CD8-positive, alpha-beta T cell (primary cell): ENCODE measurements at places on chromosomes 2 and 18.

GRCh38 chr2:45008296-45009129, 739 bp downstream of the SIX2 start:
- no peak for DNase-seq

DNA sequence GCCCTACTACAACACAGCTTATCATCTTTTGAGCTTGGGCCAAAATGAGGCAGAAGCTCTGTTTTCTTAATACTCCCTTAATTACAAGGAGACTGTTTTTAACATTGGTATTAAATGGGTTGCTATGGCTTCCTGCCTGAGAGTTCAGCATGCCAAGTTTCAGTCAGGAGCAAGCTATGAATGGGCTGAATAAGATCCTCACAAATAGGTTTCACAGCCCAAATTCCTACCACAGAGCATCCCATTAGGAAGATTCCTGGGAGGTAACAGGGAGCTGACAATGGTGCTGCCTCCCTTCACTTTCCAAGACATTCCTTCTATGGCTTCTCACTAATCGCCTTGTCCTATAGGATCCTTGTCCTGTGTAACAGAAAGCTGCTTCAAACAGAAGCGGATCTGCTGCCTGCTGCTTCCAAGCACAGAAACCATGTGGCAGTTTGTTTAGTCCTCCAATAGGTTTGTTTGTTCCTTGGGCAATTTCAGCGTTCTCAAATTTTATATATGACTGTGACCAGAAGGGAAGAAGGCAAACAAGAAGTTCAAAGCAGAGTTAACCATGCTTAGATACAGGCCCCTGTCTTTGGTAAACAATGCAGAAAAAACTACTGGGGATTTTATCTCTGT, 70.9 kb downstream of the NCKAP5 start:
- no peak for DNase-seq

DNA sequence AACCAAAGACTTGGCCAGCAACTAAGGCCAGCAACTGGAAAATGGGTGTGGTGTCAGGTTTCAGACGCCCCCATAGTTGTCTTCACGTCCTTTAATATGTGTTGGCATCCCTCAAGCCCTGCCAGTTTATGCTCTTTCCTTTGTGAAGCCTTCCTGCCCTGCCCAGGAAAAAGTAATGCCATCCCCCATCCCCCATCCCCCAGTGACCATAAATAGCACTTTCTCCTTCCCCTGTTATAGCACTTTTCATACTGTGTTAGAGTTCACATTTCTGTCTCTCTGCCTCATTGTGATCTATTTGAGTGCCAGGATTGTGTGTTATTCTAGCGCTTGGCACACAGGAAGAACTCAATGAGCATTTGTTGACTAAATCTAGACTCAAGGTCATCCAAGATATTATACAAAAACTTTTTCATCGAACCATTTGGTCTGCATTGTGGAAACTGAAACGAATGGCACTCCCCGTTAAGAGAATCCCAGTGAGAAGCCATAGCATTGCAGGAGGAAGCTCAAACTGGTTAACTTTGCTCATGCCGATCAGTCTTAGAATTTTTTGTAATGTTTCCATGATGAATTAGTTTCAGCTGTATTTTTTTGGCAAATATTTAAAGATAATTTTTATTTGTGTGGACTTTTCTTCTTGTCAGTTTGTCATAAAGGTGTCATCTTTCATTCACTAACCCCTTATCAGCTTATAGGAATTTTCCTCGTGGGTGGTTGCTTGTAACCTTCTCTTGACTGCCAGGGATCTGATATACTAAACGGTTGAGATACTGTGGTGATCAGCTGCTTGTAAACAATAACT, 15.7 kb downstream of the CRIM1 start:
- no peak for DNase-seq

DNA sequence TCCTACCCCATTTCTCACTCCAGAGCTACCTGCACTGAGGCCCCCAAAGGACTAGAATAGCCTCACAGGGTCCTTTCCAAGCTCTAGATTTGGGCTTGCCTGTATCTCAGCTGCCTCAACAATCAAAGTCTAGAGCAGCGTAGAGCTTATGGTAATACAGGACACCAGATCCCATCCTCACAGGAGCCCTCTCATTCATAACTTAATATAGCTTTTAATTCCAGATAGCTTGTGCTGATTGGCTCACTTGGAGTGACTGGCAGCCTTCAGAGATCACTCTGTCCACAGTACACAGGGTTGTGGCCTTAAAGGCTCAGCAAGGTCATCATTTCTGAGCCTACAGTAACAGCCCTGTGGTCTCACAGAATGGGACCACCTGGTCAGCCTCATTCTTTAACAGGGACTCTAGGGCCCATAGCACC, 51.4 kb downstream of the ZFP36L2 start:
- no peak for DNase-seq

- no peak for DNase-seq
These were observed 85.1 kb downstream of the CABLES1 start for GRCh38 chr18:23220355-23220754.

GRCh38 chr2:222561817-222562645, 93.9 kb downstream of the FARSB start:
- DNase-seq = no peak

DNA sequence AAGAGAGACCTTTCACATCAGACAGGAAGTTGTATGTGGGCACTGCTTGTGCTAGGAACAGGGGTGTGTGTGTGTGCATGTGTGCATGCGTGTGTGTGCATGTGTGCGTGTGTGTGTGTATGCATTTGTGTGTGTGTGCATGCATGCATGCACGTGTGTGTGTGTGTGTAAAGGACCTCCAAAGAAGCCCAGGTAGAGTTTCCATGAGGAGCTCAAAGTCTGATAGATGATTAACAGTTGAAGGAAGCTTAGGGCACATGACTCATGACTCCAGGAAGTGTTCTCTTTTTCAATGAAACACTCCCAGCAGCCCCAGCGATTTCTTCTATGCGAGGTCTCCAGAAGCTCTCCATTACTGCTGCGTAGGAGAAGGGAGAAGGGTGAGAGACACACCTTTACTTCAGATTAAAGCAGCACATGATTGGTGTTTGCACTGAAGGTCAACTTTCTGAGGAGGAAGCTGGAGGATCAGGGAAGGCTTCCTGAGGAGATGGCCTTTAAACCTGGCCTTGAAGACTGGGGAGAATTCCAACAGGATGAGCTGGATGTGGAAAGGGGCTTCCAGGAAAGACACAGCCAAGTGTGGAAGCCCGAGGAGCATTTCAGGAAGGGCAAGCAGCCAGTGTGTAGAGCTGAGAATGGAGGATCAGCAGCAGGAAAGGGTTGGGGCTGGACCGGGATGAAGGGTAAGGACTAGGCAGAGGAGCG, 77.7 kb downstream of the SMAD4 start:
- DNase-seq = no peak

GRCh38 chr2:8049851-8050571, 631.8 kb upstream of the ID2 start:
- DNase-seq = no peak

- DNase-seq = no peak
These were observed 52.4 kb upstream of the ST8SIA3 start for GRCh38 chr18:57299931-57300330.

DNA sequence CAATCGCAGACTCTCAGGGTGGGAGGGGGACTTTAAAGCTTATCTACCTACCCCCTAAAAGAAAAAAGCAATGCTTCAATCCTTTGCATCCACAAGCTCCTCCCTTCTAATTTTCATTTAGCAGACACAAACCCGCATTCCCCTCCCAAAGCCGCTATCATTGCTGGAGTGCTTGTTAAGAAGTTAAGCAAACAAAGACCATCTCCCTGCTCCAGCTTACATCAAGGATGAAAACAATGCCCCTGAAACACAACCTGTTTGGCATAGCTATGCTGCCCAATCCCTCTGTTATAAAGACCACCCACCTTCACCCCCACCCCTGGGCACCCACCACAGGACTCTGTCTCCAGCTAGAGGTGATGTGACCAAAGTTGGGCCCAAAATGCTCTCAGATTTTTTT, 33.0 kb downstream of the REEP1 start:
- DNase-seq = no peak

DNA sequence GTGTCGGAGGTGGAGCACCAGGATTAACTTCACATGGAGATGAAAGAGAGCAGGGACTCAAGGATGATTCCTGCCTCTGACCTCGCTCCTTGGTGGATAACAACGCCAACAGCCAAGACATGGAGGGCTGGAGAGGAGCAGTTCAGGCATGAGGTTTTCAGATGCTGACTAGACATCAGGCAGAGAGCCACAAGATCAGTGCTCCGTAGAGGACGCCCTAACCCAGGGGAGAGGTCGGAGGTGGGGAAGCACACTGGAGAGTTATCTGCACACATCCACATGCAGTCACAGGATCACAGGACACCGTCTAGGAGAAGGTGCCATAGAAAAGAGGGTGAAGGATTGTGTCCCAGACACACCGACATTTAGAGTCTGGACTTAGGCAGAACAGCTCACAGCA, 344.3 kb downstream of the EIPR1 start:
- DNase-seq = no peak

DNA sequence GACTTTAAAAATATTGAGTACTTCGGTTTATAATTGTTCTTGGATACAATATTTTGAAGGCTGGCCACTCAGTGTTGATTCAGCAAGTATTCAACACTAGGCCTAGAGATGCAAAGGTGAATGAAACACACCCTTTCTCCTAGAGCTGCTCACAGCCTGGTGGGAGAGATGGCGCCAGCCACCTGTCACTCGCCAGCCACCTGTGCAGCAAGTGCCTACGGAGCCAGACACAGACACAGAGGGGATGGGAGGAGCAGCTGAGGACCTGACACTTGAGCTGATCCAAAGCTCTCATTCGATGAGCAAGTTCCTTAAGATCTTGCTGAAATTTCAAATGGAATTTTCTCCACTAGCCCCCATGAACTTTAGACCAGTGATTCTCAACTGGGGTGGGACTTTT, 151.1 kb upstream of the RIOK3 start:
- DNase-seq = no peak

DNA sequence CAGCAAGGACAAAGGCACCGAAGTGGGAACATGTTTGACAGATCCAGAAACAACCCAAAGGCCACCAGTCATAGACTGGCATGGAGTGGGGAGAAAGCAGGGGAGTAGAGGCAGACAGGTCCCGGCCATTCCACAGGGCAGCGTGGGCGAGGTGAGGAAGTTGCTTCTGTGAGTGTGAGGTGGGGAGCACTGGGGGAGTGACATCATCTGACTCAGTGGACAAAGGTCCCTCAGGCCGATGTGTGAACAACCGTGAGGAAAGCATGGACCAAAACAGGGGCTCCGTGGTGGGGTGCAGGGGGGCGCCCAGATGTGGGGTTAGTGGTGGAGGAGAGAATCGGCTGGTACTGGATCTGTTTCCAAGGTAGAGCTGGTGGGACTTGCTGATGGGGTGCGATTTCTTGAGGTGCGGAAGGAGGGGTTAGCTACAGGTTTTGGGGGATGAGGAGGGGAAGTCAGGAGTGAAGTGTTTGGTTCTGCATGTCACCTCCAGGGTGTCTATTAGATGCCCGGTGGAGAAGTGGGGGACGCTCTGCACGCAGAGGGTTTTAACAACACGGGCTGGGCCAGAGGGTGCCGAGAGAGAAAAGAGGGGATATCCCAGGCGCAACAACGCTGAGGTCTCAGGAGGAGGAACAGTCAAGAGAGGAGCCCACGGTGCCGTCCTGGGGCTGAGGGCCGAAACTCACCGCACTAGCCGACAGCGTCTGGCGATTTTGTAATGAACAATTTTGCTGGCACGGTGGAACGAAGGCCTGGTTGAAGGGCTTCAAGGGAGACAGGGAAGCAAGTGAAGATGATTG, 2.5 kb upstream of the SFT2D3 start:
- DNase-seq = no peak

DNA sequence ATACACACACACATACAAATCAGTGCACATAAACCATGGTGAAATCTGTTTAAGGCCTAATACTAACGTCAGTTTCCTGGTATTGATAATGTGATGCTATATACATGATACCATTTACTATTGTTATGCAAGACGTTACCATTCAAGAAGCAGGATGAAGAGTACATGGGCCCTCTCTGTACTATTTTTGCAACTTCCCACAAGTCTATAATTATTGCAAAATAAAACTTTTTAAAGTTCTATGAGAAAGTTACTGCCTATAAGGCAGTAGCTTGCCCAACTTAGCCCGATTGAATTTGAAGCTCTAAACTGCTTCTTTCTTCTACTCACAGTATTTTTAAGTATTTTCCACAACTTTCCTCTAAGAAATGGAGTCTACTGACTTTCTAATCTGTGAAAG, 74.0 kb downstream of the BCL2 start:
- DNase-seq = no peak

DNA sequence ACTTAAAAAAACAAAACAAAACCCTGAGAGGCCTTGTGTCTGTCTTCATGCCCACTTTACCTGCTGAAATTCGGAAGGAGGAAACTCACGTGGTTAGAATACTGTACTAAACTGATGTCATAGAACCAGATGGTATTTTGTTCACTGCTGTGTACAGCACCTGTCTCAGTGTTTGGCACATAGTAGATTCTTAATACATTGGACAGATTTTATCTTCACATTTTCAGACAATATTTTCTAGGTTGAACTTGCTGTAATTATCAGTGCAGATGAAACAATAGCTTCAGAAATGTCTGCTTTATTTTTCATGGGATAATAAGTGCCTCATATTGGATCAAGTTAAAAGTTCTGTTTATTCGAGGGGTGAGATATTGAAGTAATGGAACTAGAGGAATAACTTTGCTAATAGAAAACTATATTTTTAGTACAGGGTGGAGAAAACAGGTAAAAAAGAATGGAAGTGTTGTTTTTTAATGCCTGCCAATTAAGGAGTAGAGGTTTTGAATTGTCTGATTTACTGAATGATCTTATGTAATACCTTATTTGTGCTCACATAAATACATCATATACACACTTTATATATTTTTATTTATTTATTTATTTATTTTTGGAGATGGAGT, 23.7 kb downstream of the DDX1 start:
- no peak for DNase-seq

DNA sequence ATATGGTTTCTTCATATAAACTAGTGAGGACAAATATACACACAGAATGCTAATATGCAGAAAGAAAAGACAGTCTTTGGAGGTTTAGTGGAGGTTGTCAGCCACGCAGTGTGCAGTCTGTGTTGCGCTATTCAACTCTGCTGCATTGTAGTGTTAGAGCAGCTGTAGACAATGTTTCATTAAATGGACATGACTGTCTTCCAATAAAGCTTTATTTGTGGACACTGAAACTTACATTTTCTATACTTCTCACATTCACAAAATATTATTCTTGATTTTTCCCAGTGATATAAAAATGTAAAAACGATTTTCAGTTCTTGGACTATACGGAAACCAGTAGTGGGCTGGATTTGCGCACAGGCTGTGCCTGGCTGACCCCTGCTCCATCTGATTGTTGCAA, 13.3 kb downstream of the TTC27 start:
- no peak for DNase-seq

GRCh38 chr18:79875531-79875919, 75.9 kb downstream of the SLC66A2 start:
- no peak for DNase-seq
